Glomerular endothelial cell (primary cell): ENCODE measurements at places on chromosomes 12 and 14. TPM values are rescaled to one million over a fixed set of nuclear protein-coding genes. Genes with fewer than 3 reads are reported as not detected.

- DNase-seq, result no peak
Measured at GRCh38 chr14:104245723-104246122, 107.3 kb downstream of the KIF26A start.

DNA sequence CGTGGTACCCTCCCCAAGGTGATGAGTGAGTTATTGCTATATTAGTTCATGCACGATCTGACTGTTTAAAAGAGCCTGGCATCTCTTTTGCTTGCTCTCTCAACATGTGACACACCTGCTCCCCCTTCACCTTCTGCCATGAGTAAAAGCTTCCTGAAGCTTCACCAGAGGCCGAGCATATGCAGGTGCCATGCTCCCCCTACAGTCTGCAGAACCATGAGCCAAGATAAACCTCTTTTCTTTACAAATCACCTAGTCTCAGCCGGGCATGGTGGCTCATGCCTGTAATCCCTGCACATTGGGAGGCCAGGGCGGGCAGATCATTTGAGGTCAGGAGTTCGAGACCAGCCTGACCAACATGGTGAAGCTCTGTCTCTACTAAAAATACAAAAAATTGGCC, 61.8 kb downstream of the RNFT2 start:
- no peak for DNase-seq

- DNase-seq, result no peak
Measured at GRCh38 chr12:68391937-68392336, 59.8 kb upstream of the MDM1 start.

- no peak for DNase-seq
Measured at GRCh38 chr12:70628701-70629480, 8.3 kb downstream of the PTPRB start.

GRCh38 chr14:88841741-88842140, 17.3 kb downstream of the TTC8 start:
- no peak for DNase-seq

GRCh38 chr14:43540948-43541347, 966.1 kb downstream of the FSCB start:
- no peak for DNase-seq

- DNase-seq, result no peak
Measured at GRCh38 chr14:89681086-89682018, 264.3 kb upstream of the FOXN3 start.

DNA sequence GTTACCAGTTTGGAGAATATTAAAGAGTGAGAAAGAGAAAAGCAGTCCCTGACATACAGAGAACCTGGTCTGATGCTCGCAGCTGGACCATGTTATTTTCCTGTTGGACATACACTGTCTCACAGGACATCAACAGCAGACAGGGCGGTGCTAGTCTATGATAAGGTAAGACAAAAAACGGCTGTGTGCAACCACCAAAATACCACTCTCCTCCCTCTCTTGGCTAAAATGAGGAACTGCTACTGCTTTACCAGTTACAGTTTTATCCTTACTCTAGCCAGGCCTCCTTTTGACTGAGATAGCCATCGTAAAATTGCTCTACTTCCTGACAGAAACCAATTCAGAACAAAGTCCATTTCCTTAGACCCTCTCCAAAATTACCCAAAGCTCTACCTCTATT, 47.0 kb upstream of the ERGIC2 start:
- no peak for DNase-seq

GRCh38 chr14:103838117-103838516, 9.3 kb downstream of the PPP1R13B start:
- no peak for DNase-seq

GRCh38 chr14:88929656-88930436, 105.4 kb downstream of the TTC8 start:
- DNase-seq, result no peak

DNA sequence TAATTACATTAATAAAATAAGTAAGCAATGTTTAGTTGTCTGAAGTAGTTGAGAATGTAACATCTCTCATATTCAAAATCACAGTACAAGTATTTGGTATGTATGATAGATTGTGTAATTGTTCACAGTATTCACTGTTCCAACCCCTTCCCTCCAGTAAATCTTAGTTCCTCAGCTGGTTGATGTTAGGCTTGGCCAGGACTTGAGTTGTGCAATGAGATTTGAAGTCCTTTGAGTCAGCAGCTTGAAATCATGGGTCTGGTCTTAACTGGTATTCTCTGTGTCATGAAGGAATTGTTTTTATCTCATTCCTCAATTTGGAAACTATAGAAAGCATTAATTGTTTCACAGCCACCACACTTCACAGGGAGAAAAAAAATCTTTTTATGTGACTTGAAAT, 477.1 kb downstream of the FSCB start:
- no peak for DNase-seq

DNA sequence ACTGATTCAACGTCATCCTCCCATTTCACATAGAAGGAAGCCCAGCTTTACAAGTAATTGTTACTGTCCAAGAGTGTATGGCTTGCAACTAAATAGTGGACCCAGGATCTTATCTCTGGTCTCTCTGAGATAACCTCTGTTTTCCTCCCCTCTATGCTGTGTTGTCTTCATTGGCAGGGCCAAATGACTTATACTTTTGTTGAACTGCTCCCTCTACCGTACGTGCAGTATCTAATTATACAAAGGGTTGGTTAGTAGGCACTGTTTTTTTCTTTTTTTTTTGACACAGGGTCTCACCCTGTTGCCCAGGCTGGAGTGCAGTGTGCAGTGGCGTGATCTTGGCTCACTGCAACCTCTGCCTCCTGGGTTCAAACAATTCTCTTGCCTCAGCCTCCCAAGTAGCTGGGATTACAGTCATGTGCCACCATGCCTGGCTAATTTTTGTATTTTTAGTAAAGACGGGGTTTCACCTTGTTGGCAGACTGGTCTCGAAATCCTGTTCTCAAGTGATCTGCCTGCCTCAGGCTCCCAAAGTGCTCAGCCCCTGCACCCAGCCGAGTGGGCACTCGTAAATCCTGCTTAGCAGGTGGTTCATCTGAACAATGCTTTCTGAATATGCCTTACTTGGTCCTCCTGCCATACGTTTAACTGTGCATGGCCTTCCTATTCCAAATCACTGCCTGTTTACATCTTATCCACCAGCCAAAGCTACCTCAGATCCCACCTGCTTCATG, 162.1 kb downstream of the ADCK1 start:
- DNase-seq, result no peak

- DNase-seq, result no peak
Measured at GRCh38 chr12:52771088-52771487, 6.1 kb downstream of the KRT76 start.

- no peak for DNase-seq
Measured at GRCh38 chr12:116882742-116883141, 1.5 kb upstream of the HRK start.

GRCh38 chr14:75234173-75235115, 44.2 kb upstream of the FOS start:
- peak; percentile 72 for DNase-seq

GRCh38 chr12:54472494-54473262, 724 bp downstream of the GTSF1 start:
- DNase-seq, result no peak

- no peak for DNase-seq
Measured at GRCh38 chr14:80607430-80608190, 333.9 kb downstream of the CEP128 start.

- DNase-seq, result no peak
Measured at GRCh38 chr12:49451468-49452259, 84.4 kb downstream of the SPATS2 start.

DNA sequence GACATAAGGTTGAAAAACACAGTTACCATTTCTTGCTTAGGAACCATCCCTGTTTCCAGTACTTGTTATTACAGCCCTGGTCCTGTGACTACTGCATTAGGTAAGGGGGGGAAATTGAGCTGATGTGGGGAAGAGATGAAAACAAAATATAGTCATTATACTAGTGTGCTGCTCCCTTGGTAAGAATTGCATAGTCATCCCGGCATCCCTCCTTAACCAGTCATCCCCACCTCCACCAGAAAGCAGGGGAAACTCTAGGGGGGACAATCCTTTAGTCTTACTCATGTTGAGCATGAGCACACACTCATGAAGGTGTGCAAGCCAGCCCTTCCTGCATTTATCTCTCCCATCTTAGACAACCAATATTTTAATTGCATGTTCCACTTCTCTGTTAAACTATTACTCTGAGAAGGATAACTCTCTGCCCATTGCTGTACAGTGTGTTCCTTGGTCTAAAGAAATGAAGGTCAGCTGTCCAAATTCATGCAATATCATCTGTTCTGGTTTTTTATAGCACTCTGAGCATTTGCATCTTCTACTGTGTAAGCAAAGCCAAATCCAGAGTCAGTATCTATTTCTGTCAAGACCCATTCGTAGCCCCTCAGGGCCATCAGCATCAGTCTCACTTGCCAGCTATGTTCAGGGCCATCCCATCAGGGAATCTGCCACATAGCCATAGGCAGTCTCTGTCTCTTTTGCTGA, 46.8 kb downstream of the TMEM30B start:
- no peak for DNase-seq

DNA sequence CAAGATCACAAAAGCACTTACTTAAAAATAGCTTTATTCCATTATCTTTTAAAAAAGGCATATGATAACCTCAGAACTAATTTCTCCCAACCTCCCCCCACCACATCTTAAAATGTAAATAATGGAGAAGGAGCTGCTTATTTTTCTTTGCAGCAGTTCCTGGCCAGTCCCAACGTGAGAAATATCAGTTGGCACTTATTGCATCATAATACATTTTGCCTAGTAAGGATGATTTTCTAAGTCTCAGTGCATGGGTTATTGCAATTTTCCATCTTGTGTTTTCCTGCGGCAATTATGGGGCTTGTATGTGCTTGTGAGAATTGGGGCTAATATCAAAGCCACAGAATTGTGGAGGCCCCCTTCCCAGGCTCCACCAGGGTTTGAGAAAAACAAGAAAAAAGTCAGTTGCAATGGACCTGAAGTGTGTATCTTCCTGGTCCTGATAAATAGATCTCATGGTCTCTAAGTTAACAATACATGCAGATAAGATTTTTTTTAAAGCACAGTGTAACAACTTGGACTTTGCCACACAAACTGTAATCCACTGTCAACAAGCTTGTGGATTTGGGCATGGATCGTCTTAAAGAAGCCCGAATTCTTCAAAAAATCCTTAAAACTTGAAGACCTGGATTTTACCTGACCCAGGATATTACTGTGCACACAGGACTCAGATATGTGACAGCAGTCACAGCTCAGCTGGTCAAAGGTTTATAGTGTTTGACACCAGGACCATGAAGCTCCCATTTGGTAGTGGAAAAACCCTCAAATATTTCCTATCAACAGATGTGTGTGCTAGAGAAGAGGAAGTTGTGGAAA, 2.8 kb upstream of the WSB2 start:
- no peak for DNase-seq

DNA sequence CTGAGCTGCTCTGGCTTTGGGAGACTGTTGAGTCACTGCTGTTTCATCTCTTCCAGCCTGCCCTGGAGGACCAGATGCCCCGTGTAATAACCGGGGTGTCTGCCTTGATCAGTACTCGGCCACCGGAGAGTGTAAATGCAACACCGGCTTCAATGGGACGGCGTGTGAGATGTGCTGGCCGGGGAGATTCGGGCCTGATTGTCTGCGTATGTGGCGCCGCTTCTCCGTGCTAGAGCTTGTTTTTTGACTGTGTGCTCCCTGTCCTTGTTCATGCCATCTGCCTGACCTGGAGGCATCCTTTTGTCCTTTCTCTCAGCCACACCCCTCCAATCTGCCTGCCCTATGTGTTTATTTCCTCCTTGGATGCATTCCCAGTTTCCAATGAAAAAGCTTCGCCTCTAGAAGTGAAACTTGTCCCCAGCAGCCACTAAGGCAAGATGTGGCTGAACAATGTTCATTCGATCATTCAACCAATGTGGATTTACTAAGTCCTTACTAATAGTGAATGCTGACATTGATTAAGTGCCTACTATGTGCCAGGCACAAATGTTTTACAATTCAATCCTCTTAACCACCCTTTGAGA, 98.6 kb downstream of the NT5DC3 start:
- no peak for DNase-seq

DNA sequence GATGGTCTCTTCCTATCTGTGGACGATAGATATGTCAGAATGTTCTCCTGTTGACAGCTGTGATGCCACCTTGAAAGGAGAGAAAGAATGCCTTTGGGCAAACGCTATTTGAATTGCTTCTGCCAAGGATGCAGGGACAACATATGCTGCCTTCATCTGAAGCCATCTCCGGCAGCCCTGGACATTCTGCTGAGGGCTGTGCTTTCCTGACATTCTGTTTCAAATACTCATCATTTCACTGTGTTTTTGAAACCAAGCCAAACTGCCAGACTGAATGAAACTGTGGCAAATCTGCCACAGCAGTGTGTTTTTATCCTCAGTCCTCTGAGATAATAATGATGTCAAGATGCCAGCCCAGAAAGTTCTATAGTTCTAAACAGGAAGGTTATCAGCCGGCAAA, 85.8 kb upstream of the BCAT1 start:
- DNase-seq, result no peak

DNA sequence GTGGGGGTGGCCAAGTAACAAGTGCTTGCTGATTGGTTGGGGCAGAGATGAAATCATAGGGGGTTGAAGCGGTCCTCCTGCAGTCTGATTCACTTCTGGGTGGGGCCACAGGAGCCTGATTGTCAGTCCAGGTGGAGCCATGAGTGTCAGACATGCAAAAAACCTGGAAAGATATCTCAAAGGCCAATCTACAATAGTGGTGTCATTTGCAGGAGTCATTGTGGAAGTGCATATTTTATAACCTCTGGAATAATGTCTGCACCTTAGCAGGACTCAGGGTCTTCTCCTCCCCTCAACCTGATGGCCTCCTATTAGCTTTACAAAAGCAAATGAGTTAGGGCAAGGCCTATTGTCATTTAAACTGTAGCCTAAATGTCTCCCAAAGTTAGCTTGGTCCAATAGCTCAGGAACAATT, 241.4 kb downstream of the NUAK1 start:
- no peak for DNase-seq

GRCh38 chr12:95102916-95103671, 29.7 kb upstream of the NR2C1 start:
- peak; percentile 57 for DNase-seq

GRCh38 chr12:85253853-85254252, 26.2 kb upstream of the ALX1 start:
- no peak for DNase-seq

GRCh38 chr12:101962486-101962885, 85.1 kb downstream of the DRAM1 start:
- no peak for DNase-seq

Gene ZNF268
- total RNA-seq, result 10.9 and 35.6 TPM in 2 replicates

Gene NKX2-1
- not detected in 2 replicates for total RNA-seq

Gene TUNAR
- not detected in 2 replicates for total RNA-seq

Gene STAB2
- 0.10 and 0.12 TPM in 2 replicates for total RNA-seq

Gene AKAP3
- 1.2 and 2.6 TPM in 2 replicates for total RNA-seq

Gene TCL1A
- total RNA-seq, result not detected in 2 replicates
